ENCODE measurements at places on chromosomes 12 and 14.

- no peak for DNase-seq
Observed at GRCh38 chr12:94172031-94172430, 23.7 kb downstream of the PLXNC1 start.

- no peak for DNase-seq
Observed at GRCh38 chr12:53626702-53627169, 554 bp upstream of the ATF7 start.

DNA sequence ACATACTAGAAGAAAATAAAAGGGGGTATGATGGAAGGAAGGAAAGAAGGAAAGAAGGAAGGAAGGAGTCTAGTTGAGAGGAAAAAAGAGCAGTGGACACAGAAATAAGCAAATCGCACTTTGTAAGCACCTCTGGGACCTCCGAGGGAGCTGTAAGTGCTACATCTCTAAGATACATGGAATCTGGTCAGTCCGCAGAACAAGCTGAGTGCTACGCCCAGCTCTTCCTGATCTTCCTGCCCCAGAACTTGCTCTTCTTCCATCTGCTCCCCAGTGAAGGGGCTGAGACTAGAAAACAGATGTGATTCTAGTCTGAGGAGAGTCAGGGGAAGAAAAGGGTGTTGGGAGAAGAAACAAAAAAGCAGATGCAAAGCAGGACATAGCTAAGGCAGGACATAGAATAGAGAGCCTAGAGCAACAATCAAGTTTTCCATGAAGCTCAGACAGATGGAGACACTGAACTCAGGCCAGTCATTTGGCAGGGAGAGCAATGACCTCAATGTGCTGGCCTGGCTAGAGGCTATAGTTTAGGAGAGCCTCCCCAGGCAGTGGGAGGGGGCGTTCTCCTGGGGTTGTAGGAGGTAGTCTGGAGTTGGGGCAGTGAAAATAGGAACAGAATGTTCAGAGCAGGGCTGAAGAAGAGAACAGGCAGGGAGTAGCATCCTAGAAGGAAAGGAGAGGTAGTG, 1.7 kb upstream of the MFAP5 start:
- no peak for DNase-seq

- DNase-seq, result no peak
Observed at GRCh38 chr14:99751539-99752485, 41.4 kb upstream of the EML1 start.

DNA sequence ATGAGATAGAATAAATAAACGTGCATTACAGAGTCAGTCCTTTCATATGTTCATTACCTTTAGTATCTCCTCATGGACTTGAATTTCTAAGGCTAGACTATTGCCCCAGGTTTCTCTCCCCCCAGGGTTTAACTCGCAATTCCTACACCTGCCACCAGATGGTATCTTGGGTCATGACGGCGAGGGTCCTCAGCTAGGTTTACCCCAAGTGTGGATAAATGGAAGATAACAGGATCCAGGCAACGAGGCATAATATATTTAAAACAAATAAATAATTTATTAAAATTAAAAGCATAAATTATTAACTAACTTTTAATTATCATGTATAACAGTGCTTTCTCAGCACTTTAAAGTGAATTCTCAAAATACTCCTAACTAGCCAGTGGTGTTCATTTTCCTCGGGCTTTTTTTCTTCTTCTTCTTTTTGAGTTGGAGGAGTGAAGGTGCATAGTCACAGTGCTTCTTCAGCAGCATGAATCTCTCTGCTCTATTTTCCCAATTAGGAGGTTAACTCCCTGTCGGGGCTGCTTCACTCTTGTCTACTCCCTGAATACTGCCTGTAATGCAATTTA, 243.5 kb upstream of the CAND1 start:
- peak; percentile 47 for DNase-seq

DNA sequence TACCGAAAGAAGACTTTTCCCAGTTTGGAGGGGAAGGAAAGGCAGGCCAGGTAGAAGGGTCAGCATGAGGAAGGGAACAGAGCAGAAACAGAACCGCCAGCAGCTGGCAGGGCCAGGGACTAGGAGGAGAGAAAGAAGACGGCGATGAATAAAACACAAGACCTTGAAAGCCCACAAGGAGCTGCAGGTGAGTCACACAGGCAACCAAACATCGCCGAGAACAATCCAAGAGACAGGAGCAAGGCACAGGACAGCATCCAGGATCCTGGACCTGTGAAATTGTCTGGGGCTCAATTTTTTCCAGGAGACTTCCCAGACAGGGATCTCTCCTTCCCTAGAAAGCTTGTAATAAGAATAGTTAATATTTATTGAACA, 47.3 kb downstream of the NUAK1 start:
- DNase-seq, result no peak

DNA sequence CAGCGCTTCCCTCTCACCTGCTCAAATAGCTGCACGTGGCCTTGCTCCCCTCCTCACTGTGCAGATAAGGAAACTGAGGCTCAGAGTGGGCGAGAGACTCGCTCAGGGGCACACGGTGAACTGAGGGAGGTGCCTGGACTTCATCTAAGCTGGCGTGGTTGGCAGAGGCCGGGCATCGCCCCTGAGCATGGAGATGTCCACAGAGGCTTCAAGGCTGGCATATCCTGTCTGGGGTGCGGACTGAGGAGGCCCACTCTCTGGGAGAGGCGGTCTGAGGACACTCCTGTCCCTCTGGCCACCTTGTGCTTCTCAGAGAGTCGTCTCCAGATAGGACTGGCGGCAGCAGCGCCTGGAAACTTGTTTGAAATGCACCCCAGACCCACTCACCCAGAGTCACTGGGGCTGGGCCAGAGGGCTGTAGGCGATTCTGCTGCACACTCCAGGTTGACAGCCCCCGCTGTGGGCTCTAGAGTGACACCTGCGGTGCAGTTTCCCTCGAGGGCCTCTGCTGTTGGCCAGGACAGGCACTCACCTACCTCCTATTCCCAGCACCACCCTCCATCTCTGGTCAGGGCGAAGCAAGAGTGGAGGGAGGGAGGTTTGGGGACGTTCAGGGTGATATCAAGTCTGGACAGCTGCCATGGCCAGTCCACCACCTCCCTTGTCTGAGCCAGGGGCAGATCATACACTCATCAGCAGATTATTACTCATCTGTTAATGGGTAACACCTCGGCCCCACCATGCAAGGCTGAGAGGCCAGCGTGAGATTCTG, 11.2 kb upstream of the LBHD2 start:
- no peak for DNase-seq

- DNase-seq, result no peak
Observed at GRCh38 chr12:54142114-54142475, 46.7 kb downstream of the SMUG1 start.

GRCh38 chr12:31728917-31729640, at the start of gene AMN1:
Gene AMN1 (minus strand): TSS chr12:31729021. CDS start chr12:31729008, 13 bp downstream.
- peak; percentile 100 for DNase-seq

- no peak for DNase-seq
Observed at GRCh38 chr12:26204612-26205289, 9.4 kb downstream of the SSPN start.

GRCh38 chr14:83467811-83468210, 1934.2 kb upstream of the SEL1L start:
- DNase-seq, result no peak

GRCh38 chr14:94058128-94058673, 22.8 kb downstream of the DDX24 start:
- no peak for DNase-seq

DNA sequence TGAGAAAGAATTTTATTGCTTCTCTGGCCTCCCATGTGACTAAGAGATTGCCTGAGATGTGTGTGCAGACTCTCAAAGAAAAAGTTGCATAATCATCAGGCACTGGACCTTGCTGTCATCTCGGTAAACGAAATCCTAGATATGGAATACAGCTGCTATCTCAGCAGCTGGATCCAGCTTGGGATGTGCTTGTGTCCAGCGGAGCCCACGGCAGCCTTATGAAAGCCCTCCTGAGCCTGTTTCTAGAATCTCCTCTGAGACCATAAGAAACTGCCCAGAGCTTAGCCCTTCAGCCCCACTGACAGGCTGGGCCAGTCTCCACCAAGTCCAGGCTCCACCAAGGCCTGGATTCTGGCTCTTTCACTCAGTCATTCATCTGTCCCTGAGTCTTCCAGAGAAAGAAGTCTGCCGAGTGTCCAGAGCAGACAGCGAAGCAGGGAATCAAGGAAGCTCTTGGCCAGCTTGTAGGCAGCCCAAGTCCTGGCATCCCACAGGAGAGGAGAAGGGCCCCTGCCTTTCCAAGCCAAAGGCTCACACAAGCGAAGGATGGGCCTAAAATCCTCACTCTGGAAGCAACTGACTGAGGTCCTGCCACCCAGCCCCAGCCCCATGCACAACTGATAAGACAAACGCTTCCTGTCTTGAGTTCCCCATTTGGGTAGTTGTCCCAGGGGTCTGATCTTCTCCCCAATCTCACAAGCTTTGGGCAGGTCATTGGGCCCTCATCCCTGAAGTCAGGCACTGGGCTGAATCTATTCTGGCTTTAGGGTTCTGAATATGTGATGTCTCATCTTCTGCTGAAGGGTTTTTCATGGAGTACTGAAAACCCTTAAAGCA, 97.8 kb downstream of the SEC23A start:
- no peak for DNase-seq
